Articular chondrocyte of knee joint (primary cell): ENCODE measurements at places on chromosomes 2 and 18. TPM values are rescaled to one million over a fixed set of nuclear protein-coding genes. Genes with fewer than 3 reads are reported as not detected.

Gene ZNF519
- 7.7 and 8.5 TPM in 2 replicates for total RNA-seq

Gene MRPS5
- 30.2 and 30.6 TPM in 2 replicates for total RNA-seq

Gene SDC1
- total RNA-seq = 22.5 and 27.3 TPM in 2 replicates

Gene APLF
- 11.4 and 13.7 TPM in 2 replicates for total RNA-seq

Gene SLC4A5
- 2.2 and 2.7 TPM in 2 replicates for total RNA-seq

Gene SLC30A3
- total RNA-seq = under 0.01 TPM in 1 of 2 replicates, not detected in the other

Gene SYT4
- not detected in 2 replicates for total RNA-seq

Gene DPYSL5
- not detected in 2 replicates for total RNA-seq

Gene AGXT
- not detected in 2 replicates for total RNA-seq

Gene GALM
- total RNA-seq = 23.5 and 24.4 TPM in 2 replicates

Gene MEP1B
- not detected in 2 replicates for total RNA-seq

Gene C2orf92
- 2.2 and 4.0 TPM in 2 replicates for total RNA-seq

Gene CASP8
- total RNA-seq = 23.8 and 29.2 TPM in 2 replicates

Gene PROKR1
- total RNA-seq = 0.11 TPM in 1 of 2 replicates, not detected in the other

Gene GKN1
- 0.26 TPM in 1 of 2 replicates, not detected in the other for total RNA-seq

Gene SMYD1
- not detected in 2 replicates for total RNA-seq

Gene CLEC4F
- total RNA-seq = not detected in 2 replicates

Gene TTC21B
- total RNA-seq = 26.8 and 28.7 TPM in 2 replicates

Gene LHCGR
- total RNA-seq = 0.32 and 0.39 TPM in 2 replicates

Gene PNPT1
- total RNA-seq = 16.1 and 19.3 TPM in 2 replicates

Gene SP5
- not detected in 2 replicates for total RNA-seq

Gene CXCR1
- not detected in 2 replicates for total RNA-seq

Gene AQP4
- not detected in 2 replicates for total RNA-seq

Gene G6PC2
- total RNA-seq = not detected in 2 replicates

Gene LIPT1
- total RNA-seq = 8.6 and 10.8 TPM in 2 replicates

Gene SALL3
- total RNA-seq = not detected in 2 replicates

Gene LAMA1
- 11.0 and 13.1 TPM in 2 replicates for total RNA-seq

Gene PTPRN
- total RNA-seq = 0.13 and 0.43 TPM in 2 replicates

Gene SCN3A
- total RNA-seq = 0.13 and 0.54 TPM in 2 replicates

Gene REEP1
- 0.43 and 0.52 TPM in 2 replicates for total RNA-seq

Gene CHRNA1
- total RNA-seq = under 0.01 TPM in 1 of 2 replicates, not detected in the other
